Heart right ventricle (tissue), 16 donors: ENCODE measurements at places on chromosomes 3 and 15. TPM values are rescaled to one million over a fixed set of nuclear protein-coding genes. Genes with fewer than 3 reads are reported as not detected.

Gene THOC7
- 81.8 TPM for total RNA-seq

Gene HRG
- 0.20 TPM for total RNA-seq

Gene KBTBD8
- 8.7 TPM for total RNA-seq

Gene SLC28A1
- total RNA-seq = 1.5 TPM

DNA sequence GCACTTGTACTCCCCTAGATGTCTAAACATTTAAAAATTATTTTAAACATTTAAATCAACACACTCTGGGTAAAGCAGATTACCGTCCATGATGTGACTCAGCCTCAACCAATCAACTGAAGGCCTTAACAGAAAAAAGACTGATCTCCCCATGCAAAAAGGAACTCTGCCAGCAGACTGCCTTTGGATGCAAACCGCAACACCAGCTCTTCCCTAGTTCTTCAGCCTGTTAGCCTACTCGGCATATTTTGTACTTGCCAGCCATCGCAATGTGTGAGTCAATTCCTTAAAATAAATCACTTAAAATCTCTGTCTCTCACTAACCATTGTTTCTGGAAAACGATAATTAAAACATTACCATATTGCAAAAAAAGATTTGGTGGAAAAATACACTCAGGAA is 375.9 kb downstream of the RSL24D1 start:
- peak; percentile 5 for DNase-seq

Gene NEK10
- total RNA-seq = 7.4 TPM

GRCh38 chr3:129934234-129935123 is 40.0 kb upstream of the TRH start:
- no peak for DNase-seq

- no peak for DNase-seq
Observed at GRCh38 chr3:87191175-87191574, 35.9 kb upstream of the CHMP2B start.

DNA sequence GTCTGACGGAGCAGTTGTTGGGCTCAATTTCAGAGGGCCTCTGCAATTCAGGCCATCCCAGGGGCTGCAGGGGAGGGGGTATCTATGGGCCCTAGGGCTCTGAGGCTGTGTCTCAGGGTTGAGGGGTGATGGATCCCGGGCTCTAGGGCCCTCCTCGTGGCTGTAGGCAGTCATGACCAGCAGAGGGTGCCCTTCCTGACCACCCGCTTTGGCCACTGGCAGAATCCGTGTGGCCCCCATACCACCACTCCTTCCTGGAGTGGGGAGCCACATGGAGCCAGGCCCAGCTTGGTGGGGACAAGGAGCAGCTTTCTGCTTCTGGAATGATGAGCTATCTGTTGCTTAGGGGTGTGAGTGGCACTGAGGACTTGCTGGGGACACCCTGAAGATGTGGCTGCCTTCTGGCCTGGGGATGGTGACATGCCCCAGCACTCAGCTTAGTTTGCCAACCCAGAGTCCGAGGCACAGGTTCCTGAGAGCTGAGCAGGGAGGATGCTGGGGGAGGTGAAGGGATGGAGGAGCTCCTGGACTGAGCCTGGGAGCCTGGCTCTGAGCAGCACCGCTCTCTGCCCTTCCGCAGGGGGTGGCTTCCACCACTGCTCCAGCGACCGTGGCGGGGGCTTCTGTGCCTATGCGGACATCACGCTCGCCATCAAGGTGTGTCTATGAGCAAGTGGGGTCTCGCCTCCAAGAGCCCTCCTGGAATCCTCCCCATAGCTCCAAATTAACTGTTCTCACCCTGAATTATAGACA is 20.2 kb downstream of the HDAC11 start:
- DNase-seq = no peak

- no peak for DNase-seq
Observed at GRCh38 chr3:184952671-184953070, 140.7 kb downstream of the VPS8 start.

Gene CATSPER2
- total RNA-seq = 1.5 TPM

Gene MTFMT
- 21.9 TPM for total RNA-seq

GRCh38 chr15:99467853-99468464 is 97.8 kb upstream of the MEF2A start:
- no peak for DNase-seq

GRCh38 chr3:196624067-196624790 is 15.3 kb upstream of the NRROS start:
- DNase-seq = no peak

Gene PGBD4
- 2.5 TPM for total RNA-seq

Gene NRROS
- total RNA-seq = 2.5 TPM

Gene ZDHHC19
- total RNA-seq = 1.3 TPM

Gene ACTC1
- total RNA-seq = 17,095 TPM

DNA sequence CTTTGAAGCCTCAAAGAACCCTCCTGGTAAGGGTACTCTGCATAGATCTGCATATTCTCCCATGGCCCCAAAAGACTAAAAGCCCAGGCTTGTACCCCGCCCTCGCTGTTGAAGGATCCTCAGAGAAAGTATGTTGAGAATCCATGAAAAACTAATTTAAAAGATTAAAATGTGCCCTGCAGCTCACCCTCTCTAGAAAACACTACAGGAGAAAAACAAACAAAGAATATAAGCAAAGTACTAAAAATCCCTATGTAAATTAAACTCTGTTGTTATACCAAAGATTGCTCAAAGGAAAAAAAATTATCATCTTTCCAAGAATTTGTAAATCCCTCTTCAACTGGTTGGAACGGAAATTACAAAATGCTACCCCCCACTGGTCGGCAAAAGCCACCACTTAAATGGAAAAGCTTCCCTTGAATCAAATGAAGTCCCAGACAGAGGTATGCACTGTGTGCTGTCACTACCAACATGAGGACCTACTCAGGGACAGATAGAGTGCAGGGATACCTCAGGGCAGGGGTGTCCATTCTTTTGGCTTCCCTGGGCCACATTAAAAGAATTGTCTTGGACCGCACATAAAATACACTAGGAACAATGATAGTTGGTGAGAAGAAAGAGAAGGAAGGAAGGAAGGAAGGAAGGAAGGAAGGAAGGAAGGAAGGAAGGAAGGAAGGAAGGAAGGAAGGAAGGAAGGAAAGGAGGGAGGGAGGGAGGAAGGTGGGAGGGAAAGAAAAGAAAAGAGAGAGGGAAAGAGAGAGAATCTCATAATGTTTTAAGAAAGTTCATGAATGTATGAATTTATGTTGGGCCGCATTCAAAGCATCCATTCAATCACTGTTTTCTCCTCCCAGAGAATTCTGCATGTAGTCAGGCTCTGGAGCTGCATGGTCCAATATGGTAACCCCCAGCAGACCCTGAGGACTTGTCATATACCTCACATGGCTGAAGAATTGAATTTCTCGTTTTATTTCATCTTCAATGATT is 88.1 kb downstream of the MAGI1 start:
- no peak for DNase-seq
